Fibroblast of skin of back (primary cell): ENCODE measurements at places on chromosomes 1 and 21.

DNA sequence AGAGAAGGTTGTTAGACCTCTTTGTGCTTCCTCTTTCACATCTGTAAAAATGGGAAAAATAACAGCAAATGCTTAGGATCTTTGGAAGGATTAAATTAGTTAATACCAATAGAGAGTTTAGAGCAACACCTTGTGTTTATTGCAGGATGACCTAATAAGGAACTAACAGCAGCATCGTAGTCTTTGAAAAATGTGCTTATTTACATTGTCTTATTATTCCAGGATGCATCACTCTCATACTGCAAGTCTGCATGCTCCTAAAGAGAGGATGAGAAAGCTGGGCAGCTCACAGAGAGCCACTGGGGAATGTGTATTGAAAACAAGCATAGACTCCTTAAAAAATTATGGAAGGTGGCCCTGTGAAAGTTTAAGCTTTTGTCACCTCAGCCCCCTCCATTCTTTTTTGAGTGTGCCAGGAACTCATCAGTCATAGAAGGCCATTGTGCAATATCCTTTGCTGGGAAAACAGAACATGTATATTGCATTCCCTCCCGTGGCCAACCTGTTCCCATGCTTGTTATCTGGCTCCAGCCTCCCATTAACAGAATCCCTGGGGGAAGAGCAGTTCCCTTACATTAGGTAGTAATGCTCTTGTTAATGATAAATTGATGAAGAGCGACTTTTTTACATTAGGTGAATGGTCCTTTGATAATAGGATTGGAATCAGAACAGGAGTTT, 180.7 kb downstream of the ZNF326 start:
- no peak for DNase-seq

DNA sequence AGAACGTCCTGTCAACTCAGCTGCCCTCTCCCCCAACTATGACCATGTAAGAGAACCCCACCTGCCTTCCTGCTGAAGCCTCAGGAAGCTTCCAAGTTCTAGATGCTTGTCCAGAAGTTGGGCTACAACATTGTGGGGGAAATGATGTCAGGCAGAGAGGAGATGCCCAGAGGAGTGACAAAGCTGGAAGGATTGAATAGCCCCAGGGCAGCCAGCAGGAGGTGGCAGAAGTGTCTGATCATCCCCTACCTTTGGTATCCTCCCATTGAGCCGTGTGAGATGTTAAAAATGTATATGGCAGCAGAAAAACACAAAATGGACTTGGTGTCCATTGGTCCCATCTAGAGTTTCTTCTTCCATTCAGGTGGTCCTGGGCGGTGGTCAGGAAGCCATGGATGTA, 6.6 kb downstream of the EIF3I start:
- no peak for DNase-seq

GRCh38 chr21:39531064-39531463, 79.3 kb downstream of the SH3BGR start:
- DNase-seq, result no peak

DNA sequence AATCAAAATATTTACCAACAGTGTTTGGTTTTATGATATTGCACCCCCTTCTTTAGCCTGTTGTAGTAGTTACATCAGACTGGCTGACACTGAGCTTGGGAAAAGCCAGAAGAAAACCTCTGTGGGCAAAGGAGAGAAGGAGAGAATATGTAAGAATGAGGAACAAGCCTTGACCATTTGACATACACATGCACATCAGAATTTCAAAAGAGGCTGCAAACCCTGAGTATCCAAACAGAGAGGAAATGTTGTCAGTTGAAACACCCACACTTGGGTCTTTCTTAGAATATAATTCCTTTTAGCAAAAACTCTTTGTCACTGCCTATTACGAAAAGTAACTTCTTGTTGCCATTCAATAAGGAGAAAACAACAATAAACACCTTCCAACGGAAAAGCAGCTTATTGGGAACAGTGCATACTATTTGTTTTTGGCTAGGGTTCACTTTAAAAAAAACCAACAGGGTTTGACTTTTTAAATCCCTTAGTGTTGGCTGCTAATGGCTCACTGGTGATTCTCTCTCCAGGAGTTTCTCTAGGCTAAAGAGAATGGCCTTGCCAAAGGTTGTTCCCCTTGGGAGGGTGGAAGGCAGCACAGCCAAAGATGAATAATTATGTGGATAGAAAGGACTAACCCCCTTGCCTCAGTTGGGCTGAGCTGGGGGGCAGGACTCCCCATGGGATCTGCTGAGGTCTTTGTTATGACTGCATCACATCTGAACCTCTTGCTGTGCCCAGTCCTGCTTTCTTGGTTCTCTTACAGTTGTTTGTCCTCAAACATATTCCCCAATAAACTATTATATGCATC, 48.9 kb downstream of the GORAB start:
- DNase-seq, result no peak

GRCh38 chr1:70518106-70518505, 107.0 kb downstream of the CTH start:
- DNase-seq, result no peak

DNA sequence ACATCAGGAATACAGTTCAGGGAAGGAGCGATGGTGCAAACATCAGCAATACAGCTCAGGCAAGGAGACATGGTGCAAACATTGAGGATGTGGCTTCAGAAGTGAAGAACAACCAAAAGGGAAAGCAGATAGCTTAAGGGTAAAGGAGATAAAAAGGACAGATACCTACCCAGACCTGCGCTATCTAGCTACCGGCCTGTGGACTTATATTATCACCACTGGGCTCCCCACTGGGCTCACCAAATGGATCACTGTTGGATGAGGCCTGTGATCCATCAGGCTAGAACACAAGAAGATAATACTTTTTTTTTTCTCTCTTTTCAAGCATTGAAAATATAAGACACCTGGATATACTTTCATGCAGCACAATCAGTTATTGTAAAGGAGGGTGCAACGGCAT, 44.7 kb upstream of the C8B start:
- DNase-seq, result no peak

- DNase-seq, result no peak
These were observed 51.9 kb downstream of the LRRN2 start for GRCh38 chr1:204633665-204634064.

DNA sequence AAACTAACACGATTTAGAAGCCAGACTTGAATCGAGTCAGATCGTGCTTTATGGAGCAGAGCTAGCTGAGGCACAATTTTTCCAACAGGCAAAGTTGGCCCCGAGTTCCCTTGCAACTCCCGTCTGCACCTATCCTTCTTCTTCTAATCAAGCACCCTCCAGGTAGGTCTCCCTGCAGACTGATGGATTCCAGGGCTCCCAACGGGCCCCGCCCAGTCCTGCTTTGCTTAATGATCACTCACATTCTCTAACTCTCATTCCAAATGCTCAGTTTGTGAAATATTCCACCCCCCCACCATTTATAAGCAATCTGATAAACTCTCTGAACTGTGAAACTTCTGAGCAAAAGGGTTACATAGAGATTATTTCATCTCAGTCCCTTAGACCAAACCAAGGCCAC, 119.6 kb downstream of the SLC30A10 start:
- no peak for DNase-seq

DNA sequence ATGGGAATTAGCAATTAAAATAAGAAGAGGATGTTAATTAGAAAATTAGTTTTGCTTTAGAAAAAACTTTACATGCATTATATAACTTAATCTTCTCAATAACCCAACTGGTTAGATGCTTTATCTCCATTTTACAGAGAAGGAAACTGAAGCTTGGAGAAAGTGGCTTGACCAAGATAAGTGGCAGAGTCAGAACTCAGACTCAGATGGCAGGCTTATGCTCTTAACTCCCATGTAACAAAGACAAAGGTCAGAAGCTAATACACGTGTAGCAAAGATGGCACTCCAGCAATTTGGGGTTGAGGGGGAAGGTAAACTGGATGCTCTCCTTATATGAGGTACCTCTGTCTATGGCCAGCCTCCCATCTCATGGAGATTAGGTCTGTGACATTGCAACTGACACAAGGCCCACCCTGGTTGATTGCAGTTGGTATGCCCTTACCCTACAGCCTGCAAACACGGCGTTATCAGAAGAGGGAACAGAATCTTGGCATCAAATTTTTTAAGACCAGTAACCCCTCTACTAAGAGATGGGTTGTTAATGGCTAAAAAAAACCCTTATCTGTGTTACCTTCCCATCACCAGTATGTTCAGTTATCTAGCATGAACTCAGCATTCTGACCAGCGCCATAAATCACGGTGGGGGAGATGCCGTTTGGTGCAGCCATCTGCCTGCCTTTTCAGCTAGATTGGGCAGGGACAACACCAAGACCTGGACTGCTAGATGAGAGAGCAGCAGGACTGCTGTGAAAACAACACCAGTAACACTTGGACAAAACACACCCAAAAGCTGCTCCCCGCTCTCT, 97.0 kb downstream of the UBR4 start:
- no peak for DNase-seq

DNA sequence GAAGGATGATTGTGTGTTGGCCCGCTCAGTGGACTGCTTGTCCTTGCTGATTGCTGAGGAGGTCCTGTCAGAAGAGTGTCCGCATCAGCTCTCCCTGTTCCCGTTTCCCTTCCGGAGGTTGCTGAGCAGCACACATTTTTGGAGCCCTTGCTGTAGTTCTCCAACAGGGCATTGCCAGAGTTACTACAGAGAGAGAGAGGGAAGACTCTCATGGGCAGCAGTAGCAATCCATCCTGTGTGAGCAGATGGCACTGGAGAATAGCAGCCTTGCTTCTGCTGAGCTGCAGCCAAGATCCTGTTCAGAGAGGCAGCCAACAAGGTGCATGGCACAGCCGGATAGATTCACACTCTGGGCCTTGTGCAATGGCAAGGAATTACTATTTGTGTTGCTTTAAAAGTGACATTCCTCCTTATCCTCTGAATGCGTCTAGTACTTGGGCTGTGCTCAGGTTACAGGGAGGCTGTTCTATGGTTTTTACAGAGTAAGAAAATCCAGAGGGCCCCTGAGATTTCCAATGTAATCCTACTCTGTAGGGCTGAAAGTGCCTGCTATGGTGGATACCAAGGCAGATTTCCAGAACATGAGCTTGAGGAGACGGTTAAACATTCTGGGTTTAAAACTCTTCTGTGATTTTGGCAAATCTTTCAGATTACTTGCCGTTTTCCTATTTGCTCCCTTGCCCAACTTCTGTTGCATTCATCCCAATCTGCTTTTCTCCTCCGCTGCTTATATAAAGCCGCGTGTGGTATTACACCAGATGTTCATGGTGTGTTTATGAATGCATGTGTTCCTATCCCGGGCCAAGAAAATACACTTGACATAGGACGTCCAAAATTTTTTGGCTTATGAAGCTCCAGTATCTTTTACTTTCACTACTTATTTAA, 27.4 kb downstream of the AK4 start:
- DNase-seq, result peak; percentile 27

GRCh38 chr1:26335774-26336476, 18.0 kb downstream of the CRYBG2 start:
- peak; percentile 18 for DNase-seq

- DNase-seq, result no peak
These were observed 1.3 kb downstream of the USF1 start for GRCh38 chr1:161044535-161044907.

GRCh38 chr1:167043752-167044488, 46.3 kb downstream of the GPA33 start:
- no peak for DNase-seq
